ENCODE measurements at places on chromosomes 4 and X.

DNA sequence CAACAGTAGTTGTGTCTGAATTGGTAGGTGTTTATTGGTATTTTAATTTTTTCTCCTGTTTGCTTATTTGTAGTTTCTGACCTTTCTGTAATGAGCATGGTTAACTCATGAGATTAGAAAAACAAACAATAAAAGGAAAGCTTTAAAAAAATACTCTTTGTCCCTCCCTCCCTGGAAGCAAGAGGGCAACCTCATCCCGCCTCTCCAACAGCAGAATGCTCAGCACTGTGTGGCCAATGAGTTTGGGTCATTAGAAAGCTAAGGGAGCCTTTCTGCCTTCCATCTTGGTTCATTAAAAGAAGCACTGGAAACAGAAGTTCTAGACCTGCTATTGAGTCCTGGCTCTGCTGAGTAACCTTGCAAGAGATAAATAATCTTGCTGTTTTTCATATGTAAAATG is 33.9 kb downstream of the TRPC5 start:
- no peak for DNase-seq

DNA sequence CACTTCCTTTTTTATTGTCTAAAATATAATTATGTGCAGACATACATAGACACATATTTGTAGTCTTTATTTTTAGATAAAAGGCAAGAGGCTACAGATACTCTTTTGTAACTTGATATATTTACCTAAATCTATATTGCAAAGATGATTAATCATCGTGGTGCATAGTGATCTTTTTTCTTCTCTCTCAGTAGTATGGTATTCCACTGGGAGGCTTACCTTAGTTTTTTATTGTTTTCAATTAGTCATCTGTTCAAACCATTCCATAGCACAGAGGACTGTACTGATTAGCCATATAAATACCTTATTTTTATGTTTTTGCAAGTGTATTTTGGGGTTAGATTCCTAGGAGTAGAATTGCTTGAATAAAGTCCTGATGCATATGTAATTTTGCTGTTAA is 619.7 kb downstream of the GRXCR1 start:
- no peak for DNase-seq

- DNase-seq: no peak
These were observed 446.2 kb downstream of the KCTD8 start for GRCh38 chr4:44002368-44002767.

GRCh38 chr4:102157984-102158383 is 187.3 kb downstream of the SLC39A8 start:
- DNase-seq: peak; percentile 19

- DNase-seq: peak; percentile 13
These were observed 35.4 kb downstream of the CEP44 start for GRCh38 chr4:174318829-174319764.

GRCh38 chr4:176001151-176002006 is 64.3 kb upstream of the WDR17 start:
- peak; percentile 84 for DNase-seq

GRCh38 chrX:129830494-129830893 is 13.2 kb downstream of the ZDHHC9 start:
- DNase-seq: no peak

DNA sequence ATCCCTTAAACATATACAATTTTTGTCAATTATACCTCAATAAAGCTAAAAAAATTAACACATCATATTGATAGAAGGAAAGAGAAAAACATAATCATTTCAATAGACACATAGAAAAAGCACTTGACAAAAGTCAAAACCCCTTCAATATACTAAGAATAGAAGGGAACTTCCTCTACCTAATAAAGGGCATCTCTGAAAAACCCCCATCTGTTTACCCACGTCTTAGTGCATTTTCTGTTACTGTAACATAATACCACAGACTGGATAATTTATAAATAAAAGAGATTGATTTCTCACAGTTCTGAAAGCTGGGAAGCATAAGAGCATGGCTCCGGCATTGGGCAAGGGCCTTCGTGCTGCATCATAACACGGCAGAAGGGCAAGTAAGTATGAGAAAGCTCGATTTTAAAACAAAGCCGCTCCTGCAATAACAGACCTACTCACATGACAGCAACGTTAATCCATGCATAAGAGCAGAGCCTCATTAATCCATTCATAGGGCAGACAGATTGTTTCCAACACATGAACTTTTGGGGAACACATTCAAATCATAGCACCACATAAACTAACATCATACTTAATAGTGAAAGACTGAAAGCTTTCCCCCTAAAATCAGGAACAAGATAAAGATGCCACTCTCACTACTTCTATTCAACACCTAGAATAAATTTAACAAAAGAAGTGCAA is 15.7 kb downstream of the STEEP1 start:
- no peak for DNase-seq

DNA sequence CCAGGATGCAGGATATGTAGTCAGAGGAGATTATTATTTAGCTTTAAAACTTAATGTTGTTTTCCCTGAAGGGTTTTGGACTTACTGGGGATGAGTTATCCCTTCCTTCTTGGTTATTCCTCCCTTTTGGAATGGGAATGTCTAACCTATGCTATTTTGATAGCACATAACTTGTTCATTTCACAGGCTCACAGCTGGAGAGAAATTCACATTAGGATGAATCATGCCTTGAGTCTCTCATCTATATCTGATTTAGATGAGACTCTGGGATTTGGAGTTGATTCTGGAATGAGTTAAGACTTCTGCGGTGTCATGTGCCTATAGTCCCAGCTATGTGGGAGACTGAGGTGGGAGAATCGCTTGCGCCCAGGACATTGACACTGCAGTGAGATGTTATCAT is 81.1 kb downstream of the ATP11C start:
- DNase-seq: no peak

DNA sequence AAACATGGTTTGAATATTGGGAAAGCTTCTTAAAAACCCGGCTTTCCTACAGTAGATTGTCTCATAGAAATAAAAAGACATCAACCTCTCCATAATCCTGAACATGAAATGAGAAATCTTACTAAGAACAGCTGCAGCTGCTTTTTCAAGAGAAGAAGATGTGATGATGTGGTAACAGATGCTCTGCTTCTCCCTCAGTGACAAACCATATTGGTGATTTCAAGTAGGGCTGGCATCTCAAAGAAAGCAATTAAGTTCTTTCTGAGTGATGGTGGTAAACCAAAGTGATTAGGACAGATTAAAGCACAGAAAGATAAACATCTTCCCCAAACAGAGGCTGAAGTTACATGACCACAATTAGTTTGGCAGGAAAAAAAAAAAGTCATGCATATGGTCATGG is 1477.7 kb downstream of the RAPGEF2 start:
- DNase-seq: no peak

GRCh38 chr4:7183161-7183560 is 9.2 kb upstream of the SORCS2 start:
- DNase-seq: no peak

- peak; percentile 19 for DNase-seq
These were observed 637 bp downstream of the MAMLD1 start for GRCh38 chrX:150363561-150364346.

DNA sequence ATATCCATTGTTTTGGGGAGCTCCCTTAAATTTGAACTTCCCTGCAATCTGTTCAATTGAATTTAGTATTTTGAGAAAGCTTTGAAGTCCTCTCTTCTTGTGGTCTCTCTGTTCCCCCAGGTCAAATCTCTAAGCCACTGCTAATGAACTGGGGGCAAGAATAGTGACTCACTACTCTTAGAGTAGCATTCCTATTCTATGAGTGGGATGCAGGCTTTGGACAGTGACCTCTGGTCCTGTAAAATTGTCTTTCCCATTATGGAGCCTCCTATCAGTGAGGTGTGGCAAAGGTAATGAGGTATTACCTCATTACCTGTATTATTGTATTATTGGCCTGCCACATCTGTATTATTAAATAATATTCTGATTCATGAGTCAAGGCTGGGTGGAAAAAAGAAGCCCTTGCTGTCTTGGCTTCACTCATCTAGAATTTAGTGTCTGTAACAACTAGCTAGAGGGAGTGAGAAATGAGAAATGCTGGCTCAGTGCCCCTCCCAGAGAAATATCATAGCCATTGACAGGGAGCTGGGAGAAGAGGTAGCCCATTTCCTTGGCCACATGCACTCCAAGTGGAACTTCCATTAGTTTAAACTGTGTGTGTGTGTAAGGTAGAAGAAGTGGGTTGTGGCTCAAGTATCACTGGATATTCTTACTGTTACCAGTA is 393.9 kb upstream of the CTSO start:
- no peak for DNase-seq

- no peak for DNase-seq
These were observed 166.0 kb downstream of the STAG2 start for GRCh38 chrX:124127496-124127895.
